Caki2 (cell line): ENCODE measurements at places on chromosomes 7 and 10.

- DNase-seq: no peak
These were observed 2.7 kb upstream of the MTG1 start for GRCh38 chr10:133391249-133391635.

GRCh38 chr7:118349604-118350003 is 125.1 kb downstream of the ANKRD7 start:
- peak; percentile 8 for DNase-seq

DNA sequence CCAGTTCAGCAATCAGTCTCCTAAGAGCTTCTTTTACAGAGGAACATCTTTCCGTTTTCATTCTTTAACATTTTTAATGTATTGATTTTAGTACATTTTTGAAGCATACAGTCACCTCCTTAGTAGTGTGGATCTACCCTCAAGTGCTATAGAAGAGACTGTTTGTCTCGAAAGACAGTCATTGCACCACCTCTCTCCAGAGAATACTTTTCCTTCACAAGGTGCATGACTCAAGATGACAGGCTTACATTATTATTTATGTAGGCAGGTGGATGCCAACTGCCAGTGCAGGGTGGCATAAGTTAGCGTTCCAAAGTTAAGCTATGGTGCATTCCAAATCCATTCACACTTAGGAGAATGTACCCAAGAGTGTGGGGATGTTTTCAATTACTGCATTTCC is 71.8 kb downstream of the ZEB1 start:
- DNase-seq: no peak

GRCh38 chr10:118870467-118871243 is 115.9 kb upstream of the CACUL1 start:
- DNase-seq: peak; percentile 51

- no peak for DNase-seq
These were observed 47.9 kb downstream of the GALNT11 start for GRCh38 chr7:152073352-152073751.
